Fibroblast of skin of abdomen (primary cell): ENCODE measurements at places on chromosomes 2 and 18.
A peak's percentile ranks its signal among the peaks of the same experiment; 100 is the strongest.

DNA sequence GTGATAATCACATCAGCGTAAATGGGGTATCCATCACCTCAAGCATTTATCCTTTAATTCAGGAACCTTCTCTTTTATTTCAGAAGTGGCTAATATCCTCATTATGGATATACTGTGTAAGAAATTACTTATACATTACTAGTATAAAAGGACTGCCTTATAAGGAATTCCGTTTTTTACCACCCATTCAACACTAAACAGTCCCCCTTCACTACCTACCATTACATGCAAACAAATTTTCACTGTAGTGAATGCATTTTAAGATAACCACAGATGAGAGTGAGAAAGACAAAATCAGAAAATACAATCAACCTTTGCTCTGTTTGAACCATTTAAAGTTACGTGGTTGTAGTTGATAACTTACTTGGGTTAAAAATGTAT is 551.2 kb downstream of the RNF144A start:
- no peak for DNase-seq

GRCh38 chr2:109321570-109321969 is 192.6 kb downstream of the SH3RF3 start:
- peak; percentile 35 for DNase-seq

DNA sequence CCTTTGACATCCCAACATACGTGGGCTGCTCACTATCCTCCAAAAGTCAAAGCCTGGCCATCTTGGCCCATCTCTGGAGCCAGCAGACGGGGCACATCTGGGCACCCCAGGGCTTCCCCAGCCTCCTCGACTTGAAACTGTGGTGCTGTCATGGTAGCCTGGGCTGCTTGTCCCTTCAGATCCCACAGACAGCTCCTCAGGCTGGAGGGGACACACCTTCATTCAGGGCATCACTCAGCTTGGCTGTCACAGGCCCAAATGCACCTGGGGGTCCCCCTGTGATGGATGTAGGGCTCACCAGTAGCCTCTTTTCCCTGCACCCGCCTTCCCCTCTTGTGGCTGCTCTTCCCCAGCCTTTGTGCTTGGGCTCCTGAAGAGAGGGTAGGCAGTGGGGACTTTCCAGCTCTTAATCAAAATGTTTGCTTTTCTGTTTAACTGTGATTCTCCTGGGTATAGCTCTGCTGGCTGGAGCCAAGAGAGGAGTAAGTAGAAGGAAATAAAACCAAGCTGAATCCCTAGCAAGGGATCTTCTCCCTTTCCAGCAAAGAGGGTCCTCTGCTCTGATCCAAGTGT is 92.3 kb downstream of the GYPC start:
- no peak for DNase-seq

- no peak for DNase-seq
These were observed 1.7 kb upstream of the ITM2C start for GRCh38 chr2:230863031-230863430.

DNA sequence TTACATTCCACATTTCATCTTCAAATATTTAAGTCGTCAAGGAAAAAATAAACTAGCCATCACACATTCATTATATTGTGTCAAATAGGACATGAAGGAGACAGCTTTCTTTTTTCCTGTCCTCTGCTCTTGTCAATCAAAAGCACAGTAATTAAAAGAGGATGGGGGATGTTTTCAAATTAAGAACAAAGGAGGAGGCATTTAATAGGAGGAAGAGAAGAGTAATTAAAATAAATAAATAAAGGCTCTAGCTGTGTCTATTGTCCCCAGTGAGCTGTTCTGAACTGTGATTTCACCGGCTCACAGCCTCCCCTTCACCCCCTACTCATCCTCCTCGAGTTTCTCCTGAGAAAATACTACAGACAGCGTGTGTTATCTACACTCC is 1377.1 kb upstream of the PIK3C3 start:
- no peak for DNase-seq

GRCh38 chr2:12861344-12861930 is 144.7 kb downstream of the TRIB2 start:
- peak; percentile 61 for DNase-seq

- no peak for DNase-seq
These were observed 15.6 kb upstream of the MC2R start for GRCh38 chr18:13930964-13931363.

DNA sequence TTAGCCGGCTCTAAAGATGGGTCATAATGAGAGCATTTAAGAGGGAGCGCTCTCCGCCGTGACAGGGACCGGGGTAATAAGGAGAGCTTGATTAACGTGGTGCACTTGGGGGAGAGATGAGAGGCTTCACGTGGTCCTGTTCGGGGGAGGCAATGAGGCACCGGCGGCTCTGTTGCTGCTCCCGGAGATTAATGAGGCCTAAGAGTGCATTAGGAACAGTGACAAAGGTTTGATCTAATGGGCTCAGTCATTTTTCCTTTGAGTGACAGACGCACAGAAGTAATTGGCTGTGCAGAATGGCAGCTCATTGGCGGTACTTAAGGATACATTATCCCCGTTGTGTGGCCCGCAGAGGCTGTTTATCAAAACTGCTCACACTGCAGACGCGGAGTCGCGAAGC is 250.7 kb downstream of the GBX2 start:
- DNase-seq, result no peak

- no peak for DNase-seq
These were observed 1485.2 kb upstream of the PIK3C3 start for GRCh38 chr18:40469851-40470250.

DNA sequence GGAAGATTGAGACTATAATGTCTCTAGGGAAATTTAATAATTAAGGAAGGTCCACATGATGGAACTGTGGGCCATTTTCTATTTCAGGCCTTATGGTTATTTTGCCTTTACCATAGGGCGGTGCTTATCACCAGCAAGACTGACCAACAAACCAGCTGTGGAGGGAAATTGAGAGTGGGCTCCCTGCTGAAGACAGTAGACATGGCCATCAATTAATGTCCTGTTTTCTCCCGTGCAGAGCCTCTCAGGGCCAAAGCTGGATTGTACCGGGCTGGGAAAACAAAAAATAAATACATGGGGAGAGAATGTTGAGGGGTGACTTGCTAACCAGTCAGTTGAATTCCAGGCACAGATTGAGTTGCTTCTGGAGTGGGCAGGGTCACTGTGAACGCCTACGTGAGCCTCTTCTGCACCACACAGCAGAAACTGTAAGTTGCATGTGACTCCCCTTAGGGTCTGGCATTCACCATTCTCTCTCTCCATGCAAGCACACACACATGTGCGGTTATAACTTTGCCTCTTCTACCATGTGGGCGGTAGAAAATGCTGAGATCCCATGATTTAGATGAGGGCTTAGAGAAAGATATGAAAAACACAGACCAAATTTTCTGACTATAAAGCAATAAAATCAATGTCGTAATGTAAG is 128.5 kb downstream of the COPS8 start:
- DNase-seq, result peak; percentile 60

DNA sequence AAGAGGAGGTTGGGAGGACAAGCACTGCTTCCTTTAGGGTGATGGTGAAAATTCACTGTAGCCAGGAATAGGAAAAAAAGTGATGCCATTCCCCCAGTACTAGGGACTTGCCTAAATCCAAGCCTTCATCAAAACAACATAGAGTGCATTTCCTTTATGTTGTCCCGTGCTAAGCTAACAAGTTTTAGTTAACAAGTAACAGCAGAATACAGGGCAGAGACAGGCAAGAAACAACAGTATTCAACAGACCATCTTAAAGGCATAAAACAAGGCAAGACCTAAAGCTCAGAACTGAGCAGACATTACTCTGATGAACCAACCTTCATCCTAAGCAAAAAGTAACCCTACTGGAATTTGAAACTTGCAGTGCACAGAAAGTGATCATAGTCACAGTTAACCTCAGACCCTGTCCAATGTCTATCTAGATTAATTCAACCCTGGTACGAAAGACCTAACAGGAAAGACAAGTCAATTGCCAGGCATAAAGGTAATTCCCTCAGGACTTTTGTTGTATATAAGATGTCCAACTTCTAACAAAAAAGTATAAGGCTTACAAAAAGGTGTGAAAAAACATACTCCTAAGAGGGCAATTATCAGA is 34.4 kb upstream of the GALNT1 start:
- DNase-seq, result no peak

- no peak for DNase-seq
These were observed 51.5 kb upstream of the RGPD4 start for GRCh38 chr2:107775211-107775610.

- peak; percentile 99 for DNase-seq
These were observed 90.6 kb downstream of the TWIST2 start for GRCh38 chr2:238938401-238939055.

DNA sequence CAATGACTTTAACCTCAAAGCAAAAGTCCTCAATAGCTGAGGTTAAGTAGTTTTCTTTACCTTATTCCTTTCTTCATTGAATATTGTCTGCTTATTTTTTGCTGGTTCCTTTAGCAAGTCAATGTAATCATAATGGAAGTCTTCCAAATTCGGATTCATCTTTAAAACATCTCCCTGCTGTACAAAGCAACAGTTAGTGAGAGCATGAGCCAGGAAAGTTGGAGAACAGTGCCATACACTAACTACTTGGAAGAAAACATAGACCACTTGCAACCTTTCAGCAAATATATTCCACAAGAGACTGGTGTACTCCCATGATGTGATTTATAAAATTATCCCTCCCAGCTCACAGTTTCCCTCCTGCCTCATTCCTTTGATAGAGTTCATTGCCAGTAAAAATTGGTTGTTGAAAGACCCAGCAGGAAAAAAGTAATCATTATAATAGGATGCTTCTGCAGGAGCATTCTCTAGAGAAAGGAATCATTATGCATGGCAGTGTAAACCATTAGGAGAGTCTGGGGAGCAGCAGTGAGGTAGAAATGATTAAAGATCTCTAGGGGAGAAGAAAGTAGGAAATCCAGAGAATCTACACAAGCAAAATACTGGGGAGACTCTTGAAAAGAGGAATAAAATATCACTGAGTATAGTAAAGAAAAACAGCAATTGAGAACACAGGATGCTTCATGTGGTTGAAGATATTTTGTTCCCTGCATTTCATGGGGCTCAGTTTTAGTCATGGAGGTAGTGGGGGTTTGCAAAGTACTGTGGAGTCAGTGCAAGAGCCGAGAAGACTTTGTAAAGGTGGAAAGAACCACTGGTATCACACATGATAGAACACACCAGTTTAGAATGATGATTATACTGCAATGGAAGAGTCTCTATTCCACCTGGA is 38.6 kb upstream of the TTN start:
- DNase-seq, result peak; percentile 50

GRCh38 chr2:2703762-2704427 is 372.8 kb upstream of the MYT1L start:
- DNase-seq, result no peak

- peak; percentile 31 for DNase-seq
These were observed 50.8 kb downstream of the TRABD2A start for GRCh38 chr2:84830095-84830494.

GRCh38 chr2:14231391-14231898 is 401.1 kb upstream of the LRATD1 start:
- no peak for DNase-seq

DNA sequence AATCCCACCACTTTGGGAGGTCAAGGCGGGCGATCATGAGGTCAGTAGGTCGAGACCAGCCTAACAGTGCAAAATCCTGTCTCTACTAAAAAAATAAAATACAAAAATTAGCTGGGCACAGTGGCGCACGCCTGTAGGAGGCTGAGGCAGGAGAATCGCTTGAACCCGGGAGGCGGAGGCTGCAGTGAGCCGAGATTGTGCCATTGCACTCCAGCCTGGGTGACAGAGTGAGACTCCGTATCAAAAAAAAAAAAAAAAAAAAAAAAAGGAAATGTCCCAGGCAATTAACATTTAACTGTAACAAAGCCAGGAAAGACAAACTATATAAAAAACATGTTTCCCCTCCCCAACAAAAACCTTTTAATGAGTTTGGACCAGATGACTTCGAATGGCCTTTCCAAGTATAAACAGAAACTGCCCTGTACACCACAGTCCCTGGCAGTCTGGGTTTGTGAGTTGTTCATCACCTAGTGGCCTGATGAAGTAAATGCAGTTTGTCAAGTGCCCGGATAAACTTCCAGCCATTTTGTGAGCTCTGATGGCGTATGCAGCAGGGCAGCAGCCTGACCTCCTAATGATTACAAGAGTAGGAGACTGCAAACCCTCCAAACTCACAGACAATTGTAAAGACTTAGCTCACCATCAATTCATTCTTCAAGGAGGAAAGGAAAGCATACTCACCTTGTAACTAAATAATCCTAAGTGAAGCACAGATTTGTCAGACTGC is 16.6 kb upstream of the PCBP1 start:
- peak; percentile 87 for DNase-seq

- DNase-seq, result no peak
These were observed 923.2 kb downstream of the CPS1 start for GRCh38 chr2:211479536-211480150.

- DNase-seq, result no peak
These were observed 116.5 kb downstream of the GALR1 start for GRCh38 chr18:77366067-77366719.

- no peak for DNase-seq
These were observed 41.1 kb downstream of the LYPD6 start for GRCh38 chr2:149371476-149371875.

DNA sequence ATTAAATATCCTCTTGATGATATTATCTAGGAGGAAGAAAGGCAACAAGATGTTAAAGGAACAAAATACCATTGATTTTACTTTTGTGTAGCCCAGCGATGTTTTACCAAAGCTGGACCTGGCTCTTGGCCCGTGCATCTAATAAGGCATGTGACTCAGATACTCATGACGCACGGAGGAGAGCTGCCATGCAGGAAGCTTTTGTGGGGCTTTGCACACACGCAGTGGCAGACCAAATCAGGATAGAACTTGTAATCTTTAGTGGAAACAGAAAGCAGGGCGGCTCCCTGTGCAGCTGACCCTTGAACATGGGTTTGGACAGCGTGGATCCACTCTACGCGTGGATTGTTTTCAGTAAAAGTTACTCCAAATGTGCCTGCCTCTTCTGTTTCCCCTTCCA is 190.0 kb downstream of the NAPG start:
- DNase-seq, result peak; percentile 37

- no peak for DNase-seq
These were observed 2.2 kb downstream of the PLEKHA3 start for GRCh38 chr2:178482437-178482836.

DNA sequence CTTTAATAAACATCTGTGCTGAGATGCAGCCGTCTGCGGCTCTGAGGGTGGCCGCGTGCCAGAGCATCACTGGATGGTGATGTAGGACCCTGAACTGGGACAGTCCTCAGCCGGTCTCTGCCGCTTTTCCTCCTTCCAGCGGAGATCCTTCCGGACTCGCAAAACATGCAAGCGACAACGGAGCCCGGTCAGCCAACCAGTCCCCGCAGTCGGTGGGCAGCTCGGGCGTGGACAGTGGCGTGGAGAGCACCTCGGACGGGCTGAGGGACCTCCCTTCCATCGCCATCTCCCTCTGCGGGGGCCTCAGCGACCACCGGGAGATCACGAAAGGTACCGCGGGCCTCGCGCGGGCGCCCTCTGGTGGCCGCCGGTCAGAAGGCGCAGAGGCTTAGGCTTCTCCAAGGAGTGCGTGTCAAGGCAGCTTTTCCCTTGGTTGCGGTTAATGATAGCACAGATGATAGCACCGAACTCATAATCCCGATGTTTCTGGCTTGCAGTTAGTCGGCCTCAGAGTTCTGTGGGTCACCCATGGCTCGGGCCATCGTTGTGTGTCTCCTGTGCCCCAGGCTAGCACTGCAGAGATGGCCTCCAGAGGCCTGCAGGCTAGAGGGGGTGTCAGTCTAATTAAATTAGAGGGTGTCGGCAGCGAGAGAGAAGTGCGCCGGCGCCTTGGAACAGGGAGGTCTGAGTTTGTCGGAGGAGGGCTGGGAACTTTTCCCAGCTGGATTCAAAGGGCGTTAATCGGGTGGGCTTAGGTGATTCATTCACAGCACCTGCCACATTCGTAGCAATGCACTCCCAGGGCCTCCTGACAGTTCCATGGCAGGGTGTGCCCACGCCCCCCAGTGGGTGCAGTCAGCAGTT is 38.5 kb downstream of the LPIN1 start:
- peak; percentile 35 for DNase-seq

- peak; percentile 25 for DNase-seq
These were observed 83.7 kb downstream of the CERKL start for GRCh38 chr2:181573140-181573736.
